ENCODE measurements at places on chromosomes 1 and 21.

- DNase-seq = no peak
Observed at GRCh38 chr1:158979229-158979628, 30.5 kb upstream of the IFI16 start.

GRCh38 chr1:11150326-11150725, 38.8 kb upstream of the ANGPTL7 start:
- no peak for DNase-seq

- no peak for DNase-seq
Observed at GRCh38 chr1:168220470-168220871, 5.3 kb upstream of the SFT2D2 start.

GRCh38 chr1:205545001-205545919, 40.8 kb downstream of the CDK18 start:
- DNase-seq = no peak

DNA sequence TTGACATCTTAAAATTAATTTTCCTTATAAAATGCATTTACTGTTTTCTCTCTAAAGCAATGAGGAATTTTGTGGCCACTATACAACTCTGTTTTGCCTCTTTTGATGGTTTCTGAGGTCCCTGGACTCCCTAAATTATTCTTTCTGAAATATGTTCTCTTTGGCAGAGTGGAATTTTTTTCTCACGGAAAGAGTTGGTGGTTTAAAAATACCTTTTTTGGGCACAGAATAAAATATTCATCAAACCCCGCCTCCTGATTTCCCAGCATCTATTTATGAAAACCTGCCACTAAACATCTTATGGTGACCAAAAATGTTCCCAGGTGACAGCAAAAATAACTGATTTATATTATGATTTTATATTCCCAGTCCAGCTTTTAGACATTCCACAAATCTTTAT, 165.3 kb upstream of the SYT6 start:
- DNase-seq = no peak

- peak; percentile 44 for DNase-seq
Observed at GRCh38 chr1:100036718-100037655, 67.2 kb downstream of the SLC35A3 start.

DNA sequence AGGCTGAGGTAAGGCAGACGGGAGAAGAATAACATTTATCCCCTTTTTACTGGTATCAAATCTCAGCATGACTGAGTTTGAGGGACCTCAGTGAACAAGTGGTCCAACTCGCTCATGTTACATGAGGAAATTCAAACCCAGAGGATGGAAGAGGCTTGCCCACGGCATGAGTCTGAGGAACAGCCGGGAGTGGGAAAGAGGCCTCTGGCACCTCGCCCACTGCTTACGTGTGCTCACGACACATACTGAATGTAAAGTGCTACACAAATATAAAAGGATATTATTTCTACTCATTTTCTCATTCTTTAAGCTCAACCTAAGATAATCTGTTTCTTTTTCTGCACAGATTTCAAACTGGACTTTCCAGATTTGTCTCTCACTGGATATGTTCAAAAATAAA, 14.7 kb downstream of the BEND5 start:
- no peak for DNase-seq

- DNase-seq = no peak
Observed at GRCh38 chr1:246787781-246788513, 63.7 kb downstream of the SCCPDH start.

GRCh38 chr21:39062196-39062595, 121.1 kb downstream of the PSMG1 start:
- no peak for DNase-seq

- no peak for DNase-seq
Observed at GRCh38 chr1:27787895-27788294, 14.9 kb downstream of the STX12 start.

GRCh38 chr21:16079830-16080229, 350.0 kb downstream of the USP25 start:
- DNase-seq = no peak

DNA sequence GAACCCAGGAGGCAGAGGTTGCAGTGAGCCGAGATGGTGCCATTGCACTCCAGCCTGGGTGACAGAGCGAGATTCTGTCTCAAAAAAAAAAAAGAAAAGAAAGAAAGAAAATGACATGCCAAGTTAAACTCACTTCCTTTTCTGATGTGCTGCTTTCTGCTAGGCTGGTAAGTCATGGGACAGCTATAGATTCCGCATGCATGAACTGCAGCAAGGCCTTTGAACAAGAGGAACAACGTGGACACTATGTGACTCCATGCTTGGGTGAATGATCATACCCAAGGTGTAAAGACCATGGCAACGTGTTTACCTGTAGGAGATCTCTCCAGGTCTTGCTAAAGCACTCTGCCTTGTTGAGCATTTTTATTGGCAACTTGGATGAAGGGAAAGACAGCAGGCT, 10.3 kb upstream of the TTF2 start:
- DNase-seq = no peak

DNA sequence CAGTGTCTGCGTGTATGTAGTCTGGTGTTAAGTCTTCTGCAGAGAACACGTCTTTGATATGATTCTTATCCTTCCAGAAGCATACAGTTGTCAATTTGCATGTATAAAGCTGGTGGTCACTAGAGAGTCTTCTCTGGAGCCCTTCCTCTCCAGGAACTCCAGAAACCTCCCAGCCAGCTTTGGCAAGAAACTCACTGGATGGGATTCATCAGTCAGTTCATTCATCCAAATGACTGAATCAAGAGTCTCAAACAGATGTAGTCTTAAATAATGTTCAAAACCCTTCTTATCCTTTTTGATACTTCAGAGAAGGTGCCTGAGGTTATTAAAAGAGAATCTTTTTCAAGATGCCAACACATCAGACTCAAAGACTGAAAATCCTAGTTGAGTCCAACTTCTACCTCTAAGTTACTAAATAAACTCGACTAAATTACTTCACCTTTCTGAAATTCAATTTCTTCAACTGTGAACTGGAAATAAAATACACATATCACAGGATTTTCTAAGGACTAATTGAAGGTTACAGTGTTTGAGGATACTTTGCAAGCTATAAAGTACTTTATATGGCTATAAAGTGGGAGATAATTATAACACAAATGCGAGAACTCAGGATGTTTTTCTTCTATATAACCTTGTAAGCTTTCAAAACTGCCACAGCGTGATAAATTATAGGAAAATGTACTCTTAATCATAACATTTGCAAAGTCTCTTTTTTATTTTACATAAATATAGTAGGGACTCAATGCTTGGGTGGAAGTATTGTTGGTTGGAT, 252.4 kb downstream of the FGGY start:
- no peak for DNase-seq

DNA sequence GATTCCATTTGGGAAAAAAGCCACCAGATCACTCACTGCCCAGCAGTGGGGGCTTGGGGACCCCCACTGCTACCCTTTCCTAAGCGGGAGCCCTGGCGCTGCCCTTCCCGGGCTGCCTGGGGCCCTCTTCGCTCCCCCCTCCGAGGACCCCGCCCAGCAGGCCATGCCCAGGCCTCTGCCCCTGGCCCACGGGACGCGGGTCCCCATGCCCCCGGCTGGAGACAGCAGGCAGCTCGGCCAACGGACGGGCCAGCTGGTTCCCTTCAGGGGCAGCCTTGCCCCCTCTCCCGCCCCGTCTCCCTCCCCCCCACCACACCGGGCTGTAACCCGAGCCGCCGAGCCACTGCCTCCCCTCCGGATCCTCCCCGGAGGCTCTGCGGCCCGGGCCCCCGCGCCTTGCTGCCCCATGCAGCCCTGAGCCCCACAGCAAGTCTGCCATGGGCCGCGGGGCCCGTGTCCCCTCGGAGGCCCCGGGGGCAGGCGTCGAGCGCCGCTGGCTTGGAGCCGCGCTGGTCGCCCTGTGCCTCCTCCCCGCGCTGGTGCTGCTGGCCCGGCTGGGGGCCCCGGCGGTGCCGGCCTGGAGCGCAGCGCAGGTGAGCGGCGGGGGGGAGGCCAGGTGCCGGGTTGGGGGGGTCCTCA, at the start of gene MMP23B:
Gene MMP23B, plus strand, starts transcription at position 392 of the 639 bp plus-strand sequence. Its CDS starts 46 bp downstream, at position 438.
- no peak for DNase-seq

- no peak for DNase-seq
Observed at GRCh38 chr1:81409780-81410274, 390.9 kb upstream of the ADGRL2 start.

GRCh38 chr1:150176593-150176992, 26.9 kb downstream of the PLEKHO1 start:
- no peak for DNase-seq

DNA sequence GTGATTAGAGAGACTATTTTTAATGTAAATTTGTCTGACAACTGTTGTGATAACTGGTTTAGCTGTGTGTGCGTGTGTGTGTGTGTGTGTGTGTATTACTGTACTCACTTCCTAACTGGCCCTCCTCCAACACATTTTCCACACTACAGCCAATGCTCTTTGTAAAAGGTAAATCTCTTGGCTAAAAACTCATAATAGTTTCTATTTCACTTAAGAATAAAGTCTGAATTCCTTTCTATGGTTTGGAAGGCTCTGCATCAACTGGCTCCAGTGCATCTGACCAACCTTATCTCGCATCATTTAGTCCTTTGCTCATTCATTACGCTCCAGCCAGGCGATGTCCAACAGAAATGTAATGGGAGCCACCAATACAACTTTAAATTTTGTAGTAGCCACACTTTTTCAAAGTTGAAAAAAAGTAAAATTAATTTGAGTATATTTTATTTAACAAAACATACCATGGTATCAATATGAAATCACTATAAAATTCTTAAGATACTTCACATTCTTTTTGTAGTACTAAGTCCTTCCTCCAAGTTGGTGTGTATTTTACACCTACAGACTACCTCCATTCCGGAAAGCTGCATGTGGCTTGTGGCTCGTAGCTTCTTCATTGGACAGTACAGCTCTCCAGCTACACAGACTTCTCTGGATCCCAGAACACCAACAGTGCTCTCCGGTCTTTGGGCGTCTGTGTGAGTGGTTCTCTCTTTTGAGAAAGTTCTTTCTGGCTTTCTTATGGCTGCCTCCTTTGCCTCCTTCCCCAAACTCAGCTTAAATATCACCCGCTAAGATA, 68.9 kb downstream of the NRIP1 start:
- no peak for DNase-seq

DNA sequence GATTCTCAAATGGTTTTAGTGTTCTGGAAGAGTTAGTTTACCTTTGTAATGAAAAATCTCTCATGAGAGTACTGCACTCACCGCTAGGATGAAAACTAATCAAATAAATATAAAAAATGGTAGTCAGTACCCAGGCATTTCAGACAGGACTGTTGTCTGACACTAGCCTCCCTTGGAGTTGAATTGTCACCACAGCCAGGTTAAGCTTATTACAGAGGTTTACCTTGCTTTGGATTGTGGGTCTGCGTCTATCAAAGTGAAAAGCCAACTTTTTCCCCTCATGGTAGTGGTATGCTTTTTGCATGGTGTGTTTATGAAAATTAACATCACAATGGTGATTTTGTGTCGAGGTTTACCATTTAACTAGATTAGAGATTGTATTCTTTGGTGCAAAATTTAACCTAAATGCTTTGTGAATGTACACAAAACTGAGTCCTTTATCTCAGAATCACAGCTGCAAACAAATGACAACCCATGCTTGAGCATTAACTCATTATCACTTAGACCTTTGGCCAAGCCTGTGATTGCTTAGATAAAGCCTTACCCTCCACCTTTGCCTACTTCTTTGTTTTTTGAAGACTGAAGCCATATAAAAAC, 20.1 kb downstream of the RAP1A start:
- no peak for DNase-seq

DNA sequence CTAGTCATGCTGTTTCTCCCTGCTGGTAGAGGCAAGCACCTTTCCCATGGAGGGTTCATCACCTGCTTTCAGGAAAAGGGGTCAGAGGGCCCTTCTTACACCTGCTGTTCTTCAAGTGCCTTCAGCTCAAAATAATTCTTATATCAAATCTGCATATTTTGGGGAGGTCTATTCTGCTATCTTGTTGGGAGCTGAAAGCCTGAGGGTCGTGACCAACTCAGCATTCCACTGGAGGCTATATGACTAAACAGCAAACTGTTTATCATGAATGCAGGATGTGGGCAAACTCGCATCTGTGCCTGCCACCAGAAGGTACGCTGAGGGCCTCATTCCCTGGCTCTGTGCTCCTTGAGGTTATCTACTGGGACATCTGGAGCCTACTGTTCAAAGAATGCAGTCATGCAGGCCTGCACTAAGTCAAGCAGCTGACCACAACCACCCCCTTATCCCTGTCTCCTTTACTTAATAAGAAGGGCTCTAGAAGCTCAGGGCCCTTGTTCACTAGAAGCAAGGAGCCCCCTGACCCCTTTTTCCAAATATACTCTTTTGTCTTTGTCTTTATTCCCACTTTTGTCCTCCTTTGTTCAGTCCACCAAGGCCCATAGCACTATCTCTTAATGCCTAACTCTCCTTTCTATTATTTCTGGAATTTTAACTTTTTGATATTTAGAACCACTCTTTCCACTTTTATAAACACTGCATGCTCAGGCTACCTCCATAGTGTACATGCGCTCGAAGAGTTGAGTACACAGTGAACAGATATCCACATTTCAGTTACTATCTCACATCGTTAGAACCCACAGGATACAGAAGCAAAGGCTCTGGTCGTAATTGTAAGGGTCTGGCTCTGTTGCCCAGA, 4.5 kb upstream of the TRIM17 start:
- DNase-seq = no peak

GRCh38 chr1:53811414-53811851, 26.7 kb downstream of the NDC1 start:
- peak; percentile 38 for DNase-seq

GRCh38 chr21:45004059-45004422, 64.2 kb downstream of the SLX9 start:
- no peak for DNase-seq
